Right kidney (tissue), 9 donors: ENCODE measurements at places on chromosomes 13 and 19.

- no peak for DNase-seq
Observed at GRCh38 chr13:75607447-75607846, 28.7 kb upstream of the LMO7 start.

DNA sequence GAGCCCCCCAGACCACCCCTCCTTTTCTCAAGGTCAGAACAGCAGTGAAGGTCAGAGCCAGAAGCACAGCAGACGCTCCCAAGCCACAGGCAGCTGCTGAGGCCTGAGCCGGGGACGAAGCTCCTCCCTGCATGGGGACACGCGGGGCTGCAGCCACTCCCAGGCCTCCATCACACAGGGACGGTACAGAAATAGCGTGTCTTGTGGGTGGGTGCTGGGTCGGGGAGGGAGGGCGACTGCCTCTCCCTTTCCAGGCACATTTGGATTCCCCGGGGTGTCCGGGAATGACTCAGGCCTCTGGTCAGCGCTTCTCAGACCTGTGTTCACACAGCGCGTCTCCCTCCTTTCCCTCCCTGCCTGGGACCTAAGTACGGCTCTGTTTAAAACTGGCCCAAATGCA, 33.2 kb downstream of the RASA3 start:
- peak; percentile 59 for DNase-seq

- peak; percentile 80 for DNase-seq
Observed at GRCh38 chr19:2273356-2274184, 8.4 kb downstream of the PEAK3 start.

GRCh38 chr13:89393758-89394304, 1722.7 kb downstream of the SLITRK5 start:
- no peak for DNase-seq

DNA sequence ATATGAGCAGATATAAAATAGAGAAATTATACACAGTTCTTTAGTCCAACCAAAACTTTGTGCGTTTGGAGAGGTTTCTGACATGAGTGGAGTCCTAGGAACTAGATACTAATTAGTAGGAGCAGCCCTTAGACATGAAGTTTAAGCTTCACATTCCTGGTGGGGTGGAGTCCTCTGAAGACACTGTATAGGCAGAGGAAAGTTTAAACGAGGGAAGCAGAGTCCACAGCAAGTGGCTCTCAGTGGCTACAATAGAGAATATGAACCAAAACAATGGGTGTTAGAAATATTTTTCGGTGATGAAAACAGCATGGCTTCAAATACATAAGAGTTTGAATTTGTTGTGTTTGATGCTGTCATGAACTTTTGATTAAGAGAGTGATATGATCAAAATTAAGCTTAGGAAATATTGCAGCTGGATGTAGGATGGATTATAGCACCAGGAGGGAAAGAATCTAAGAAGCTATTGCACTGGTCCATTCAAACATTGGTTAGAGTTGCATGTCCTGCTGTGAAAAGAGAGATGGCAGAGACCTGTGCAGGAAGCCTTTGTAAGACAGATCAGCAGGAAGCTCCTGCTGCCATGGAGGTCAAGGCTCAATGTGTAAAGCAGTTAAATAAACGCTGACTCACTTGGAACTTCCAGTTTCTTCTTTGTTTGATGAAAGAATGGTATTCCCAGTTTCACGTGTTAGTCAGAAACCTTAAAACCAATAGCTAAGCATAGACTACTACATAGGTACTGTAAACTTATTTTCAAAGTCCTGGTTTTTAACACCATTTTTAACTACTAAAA, 175.2 kb downstream of the TDRD3 start:
- DNase-seq = no peak

DNA sequence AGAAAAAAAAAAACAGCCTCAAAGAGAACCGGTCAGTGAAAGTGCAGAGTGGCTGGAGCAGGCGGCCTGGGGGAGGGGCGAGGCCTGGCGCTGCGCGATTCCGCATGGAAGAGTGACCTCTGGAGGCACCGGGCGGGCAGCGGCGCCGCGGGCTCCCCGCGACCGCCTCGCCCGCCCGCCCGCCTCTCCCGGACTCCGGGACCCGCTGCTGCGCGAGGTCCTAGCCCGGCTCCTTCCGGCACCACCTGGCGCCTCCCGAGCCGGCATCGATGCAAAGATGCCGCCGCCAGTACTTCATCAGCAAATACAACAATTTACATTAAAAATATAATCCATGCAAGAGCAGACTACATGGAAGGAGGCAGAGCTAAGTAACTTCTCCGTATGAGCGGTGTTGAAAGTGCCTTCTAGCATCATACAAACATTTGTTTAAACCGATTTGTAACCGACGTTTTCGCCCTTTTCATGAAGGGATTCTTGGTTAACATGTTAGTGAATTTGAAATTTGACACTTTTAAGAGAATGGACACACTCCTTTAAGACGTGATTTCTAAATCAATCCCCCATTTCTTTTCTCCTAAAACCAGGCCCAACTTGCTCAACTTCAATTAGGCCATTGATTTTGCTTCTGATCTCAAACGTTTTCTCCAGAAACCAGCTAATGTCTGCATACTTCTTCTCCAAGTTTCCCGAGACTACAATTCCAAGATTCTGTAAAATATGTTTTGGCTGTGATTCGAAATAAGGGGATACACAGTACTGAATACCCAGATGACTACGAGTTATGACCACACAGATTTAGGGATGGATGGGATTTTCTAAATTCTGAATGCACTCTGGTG, 2.1 kb downstream of the EFNB2 start:
- DNase-seq = peak; percentile 91

GRCh38 chr19:41154060-41154459, 39.0 kb upstream of the CYP2S1 start:
- DNase-seq = no peak

GRCh38 chr13:38617936-38618335, 68.9 kb upstream of the FREM2 start:
- no peak for DNase-seq

GRCh38 chr19:56491399-56491798, 14.3 kb upstream of the ZNF667 start:
- DNase-seq = no peak

GRCh38 chr19:50281491-50281890, 47.7 kb downstream of the KCNC3 start:
- DNase-seq = no peak

- no peak for DNase-seq
Observed at GRCh38 chr19:8302357-8302691, 5.8 kb downstream of the CD320 start.

GRCh38 chr13:94308832-94309231, 170.7 kb downstream of the DCT start:
- DNase-seq = no peak

- no peak for DNase-seq
Observed at GRCh38 chr13:22517544-22517943, 663.2 kb upstream of the SGCG start.

GRCh38 chr13:35965226-35965927, 165.8 kb downstream of the DCLK1 start:
- no peak for DNase-seq

- no peak for DNase-seq
Observed at GRCh38 chr13:32067149-32067961, 35.8 kb downstream of the FRY start.

- DNase-seq = no peak
Observed at GRCh38 chr13:34250151-34250670, 432.3 kb downstream of the RFC3 start.

GRCh38 chr19:39870171-39870971, 24.2 kb upstream of the FBL start:
- no peak for DNase-seq

DNA sequence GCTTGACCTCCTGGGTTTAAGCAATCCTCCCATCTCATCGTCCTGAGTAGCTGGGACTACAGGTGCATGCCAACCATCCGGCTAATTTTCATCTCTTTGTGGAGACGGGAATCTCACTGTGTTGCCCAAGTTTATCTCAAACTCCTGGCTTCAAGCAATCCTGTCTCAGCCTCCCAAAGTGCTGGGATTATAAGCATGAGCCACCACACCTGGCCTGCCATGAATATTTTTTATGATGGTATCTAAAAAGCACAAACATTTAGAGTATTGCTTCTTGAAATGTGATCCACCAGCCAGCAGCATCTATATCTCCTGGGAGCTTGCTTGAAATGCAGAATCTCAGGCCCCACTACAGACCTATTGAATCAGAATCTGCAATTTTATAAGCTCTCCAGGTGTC, 111.2 kb upstream of the CLDN10 start:
- DNase-seq = no peak

DNA sequence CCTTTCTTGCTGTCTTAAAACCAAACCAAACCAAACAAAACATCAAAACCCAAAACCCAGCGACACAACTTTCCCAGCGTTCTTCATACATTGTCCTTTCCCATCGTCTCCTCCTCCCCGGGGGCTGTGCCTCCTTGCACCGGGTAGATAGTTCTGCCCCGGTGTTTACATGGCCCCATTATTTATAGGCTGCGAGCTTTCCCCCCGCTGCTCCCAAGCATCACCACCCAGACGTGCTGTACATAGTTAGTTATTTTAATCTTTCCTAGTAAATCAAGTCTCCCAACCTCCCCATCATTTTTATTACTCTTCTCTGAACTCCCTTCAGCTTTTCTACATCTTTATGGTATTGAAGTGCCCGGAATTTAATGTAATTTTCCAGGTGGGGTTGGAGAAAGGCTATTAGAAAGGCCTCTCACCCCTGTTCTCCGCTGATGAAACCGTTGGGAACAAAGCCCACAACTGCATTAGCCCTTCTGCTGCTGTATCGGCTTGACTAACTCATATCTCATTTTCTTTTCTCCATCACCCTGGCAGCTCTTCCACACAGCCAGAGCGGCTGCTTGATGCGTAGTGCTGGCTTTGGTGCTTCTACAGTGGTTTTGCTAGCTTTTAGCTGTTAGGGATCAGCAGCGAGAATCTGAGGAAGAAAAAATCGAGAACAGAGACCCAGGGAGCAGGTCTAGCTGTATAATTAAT, 53.1 kb downstream of the FGF9 start:
- peak; percentile 21 for DNase-seq

GRCh38 chr19:55652311-55653128, 2.3 kb upstream of the U2AF2 start:
- DNase-seq = peak; percentile 17

DNA sequence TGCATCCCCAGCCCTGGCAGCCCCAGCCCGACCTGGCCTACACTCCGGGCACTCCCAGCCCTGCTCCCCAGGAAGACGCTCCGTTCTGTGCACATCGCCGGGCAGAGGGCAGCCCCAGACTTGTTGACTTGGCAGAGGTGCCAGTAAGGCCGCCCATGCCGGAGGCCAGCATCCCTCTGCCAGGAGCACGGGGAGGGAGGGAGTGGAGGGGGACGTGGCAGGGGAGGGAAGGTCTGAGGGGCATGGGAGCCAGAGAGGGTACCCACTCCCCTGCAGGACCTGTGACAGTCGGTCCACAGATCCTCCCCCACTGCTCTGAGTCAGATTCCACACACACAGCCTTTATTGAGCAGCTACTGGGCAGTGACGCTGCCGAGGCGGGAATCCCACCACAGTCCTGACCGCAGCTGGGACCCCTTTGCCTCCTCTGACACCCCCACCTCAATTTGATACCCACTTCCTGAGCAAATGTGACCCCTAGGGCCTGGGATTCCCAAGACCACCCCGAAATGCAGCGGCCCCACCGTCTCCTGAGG, 1.9 kb upstream of the NKPD1 start:
- no peak for DNase-seq

- DNase-seq = no peak
Observed at GRCh38 chr13:23770428-23770827, 118.8 kb downstream of the MIPEP start.

DNA sequence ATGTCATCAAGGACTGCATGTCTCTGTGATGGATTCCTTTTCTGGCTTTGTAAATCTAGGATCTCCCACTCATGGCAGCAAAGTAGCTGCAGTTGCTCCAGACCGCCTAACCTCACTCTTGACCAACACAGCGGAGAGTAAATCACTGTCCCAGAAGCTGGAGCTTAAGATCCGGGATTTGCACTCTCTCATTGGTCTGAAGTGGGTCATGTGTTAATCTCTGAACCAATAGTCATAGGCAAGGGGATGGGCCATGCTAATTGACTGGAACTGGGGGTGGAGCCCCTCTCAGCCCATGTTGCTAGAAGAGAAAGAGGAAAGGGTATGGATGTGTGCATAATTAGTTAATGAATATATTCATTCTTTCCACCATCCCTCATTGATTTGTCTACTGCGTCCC, 34.0 kb downstream of the VAV1 start:
- DNase-seq = no peak

GRCh38 chr13:99617474-99618255, 116.4 kb downstream of the TM9SF2 start:
- DNase-seq = peak; percentile 53

- no peak for DNase-seq
Observed at GRCh38 chr19:43913383-43913782, 21.7 kb downstream of the ZNF45 start.

DNA sequence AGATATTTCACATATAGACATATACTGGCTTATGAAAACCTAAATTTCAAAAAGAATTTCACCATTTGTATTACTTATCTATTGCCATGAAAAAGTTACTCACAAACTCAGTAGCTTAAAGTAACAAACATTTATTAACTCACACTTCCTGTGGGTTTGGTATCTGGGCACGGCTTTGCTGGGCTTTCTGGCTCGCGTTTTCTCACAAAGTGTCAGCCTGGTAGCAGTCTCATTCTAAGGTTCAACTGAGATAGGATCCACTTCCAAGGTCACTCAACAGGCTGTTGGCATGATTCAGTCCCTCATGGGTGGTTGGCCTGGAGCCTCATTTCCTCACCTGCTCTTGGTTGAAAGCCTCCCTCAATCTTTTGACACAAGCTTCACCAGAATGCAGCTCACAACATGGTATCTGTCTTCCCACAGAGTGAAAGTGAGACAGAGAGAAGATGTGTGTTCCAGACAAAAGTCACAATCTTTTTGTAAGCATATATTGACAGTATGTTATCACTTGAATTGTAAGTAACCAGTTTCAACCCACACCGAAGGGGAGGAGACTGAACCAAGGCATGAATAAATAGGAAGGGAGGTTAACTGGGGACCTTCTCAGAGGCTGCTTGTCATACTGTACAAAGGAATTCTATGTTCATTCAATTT, 1065.8 kb upstream of the SPRY2 start:
- DNase-seq = no peak

- no peak for DNase-seq
Observed at GRCh38 chr13:95740979-95741320, 64.0 kb downstream of the DNAJC3 start.

GRCh38 chr13:36848199-36848982, 29.4 kb downstream of the RFXAP start:
- DNase-seq = no peak
